ENCODE measurements at places on chromosomes 12 and 14.

DNA sequence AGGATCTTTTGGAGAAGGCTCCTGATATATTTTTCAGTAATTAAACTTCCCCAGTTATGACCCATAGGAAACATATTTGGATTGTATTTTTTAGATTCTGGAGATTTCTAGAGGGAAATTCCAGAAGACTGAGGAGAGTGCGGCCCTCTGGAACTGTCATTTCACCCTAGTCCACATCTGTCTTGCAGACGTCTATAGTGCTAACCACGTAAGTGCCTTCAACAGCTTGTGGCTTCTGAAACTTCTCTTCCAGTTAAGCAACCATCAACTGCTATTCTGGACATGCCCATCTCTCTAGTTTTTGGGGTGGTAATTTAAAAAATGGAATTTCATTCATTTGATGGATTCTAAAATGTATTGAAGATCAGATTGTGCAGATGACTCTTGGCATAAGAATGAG, 1098.8 kb downstream of the TMEM121 start:
- no peak for DNase-seq

GRCh38 chr12:6426882-6427671, 17.7 kb upstream of the CD27 start:
- no peak for DNase-seq

DNA sequence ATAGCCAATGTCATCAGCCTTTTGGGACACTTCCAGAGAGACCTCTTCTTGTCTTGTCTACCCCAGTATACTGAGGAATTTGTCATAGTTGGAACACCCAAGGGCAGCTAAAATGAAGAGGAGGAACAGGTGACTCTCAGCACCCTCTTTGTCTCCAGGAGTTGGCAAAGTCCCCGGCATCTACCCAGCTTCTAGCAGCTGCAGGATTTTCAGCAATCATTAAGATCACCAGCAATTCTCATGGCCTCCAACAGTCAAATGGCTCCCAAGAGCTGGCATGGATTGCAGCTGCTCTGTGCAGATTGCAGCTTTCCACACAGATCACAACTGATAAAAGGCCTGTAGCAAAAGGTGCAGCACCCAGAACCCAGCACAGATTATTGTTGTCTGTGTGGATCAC, 32.9 kb downstream of the RERGL start:
- DNase-seq: no peak

GRCh38 chr14:65414961-65415589, 2.5 kb downstream of the FUT8 start:
- DNase-seq: no peak

DNA sequence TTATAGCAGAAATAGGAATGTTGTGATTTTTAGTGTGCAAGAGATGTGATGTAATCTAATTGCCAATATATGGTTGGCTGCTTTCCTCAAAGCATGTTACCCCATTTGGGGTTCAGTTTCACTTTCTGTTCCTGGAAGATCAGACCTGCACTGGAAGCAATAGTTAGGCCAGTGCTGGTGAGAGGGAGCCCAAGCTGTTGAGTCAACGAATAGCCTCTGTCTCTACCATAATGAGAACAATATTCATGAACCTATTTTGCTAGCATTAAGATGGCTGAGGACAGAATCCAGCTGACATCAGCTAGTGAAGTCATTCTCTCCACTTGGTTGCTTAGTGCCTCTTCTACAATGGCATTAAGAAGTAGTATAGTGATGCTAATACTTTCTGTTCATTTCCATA, 379.9 kb upstream of the DCN start:
- DNase-seq: no peak

GRCh38 chr12:124153392-124153791, 141.5 kb upstream of the RFLNA start:
- no peak for DNase-seq

GRCh38 chr12:54439521-54440255, 20.6 kb upstream of the ITGA5 start:
- DNase-seq: no peak

DNA sequence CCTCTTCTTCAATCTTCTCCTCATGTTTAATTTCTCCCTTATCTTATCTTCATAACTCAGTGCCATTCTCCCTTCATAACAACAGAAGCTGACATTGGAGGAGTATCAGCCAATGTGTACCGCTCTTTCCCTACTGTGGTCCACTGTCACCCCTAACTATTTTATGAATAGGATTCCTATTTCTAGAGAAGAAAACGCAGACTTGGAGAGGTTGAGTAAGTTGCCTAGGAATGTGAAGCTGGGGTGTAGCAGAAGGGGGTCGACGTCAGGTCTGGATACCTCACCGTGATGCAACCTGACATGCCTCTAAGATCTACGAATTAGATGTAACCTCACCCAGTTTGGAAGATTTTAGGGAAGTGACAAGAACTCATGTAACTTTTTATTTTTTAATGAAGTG, 17.1 kb downstream of the LMO3 start:
- DNase-seq: no peak

- DNase-seq: no peak
Observed at GRCh38 chr14:105313381-105314286, 914 bp upstream of the PACS2 start.

GRCh38 chr12:96236221-96236822, 42.1 kb downstream of the ELK3 start:
- no peak for DNase-seq

DNA sequence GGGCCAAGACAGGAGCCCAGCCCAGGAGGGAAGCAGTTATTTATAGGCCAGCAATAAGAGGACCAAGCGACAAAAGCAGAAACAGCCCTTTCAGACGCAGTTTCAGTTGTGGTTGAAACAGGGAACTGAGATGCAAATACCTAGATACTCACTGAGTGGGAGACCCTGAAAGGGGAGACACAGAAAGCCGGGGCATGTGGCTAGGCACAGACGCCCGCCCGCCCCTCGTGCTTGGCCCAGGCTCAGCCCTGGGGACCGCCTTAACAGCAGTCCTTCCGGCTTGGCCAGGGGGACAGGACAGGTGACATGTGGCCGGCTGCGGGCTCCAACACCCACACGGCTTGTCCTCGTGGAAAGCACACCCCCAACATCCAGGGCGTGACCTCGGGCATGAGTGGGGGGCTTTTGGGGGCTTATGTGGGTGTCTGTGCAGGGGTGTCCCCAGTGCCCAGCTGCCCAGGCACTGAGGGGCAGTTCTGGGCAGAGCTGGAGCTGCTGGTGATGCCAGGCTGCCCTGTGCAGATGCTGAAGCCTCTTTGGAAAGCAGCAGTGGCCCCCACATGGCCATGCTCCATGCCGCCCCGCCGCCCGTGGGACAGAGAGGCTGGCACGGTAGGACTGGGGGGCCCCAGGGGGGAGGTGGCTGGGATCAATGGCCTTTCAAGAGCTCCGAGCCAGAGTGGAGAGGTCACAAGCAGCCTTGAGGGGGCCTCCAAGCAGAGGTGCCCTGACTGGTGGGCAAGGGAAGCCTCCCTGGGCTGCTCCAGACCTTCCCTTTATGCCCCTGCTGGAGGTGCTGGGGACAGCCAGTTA, 2.1 kb downstream of the PLD4 start:
- DNase-seq: no peak

DNA sequence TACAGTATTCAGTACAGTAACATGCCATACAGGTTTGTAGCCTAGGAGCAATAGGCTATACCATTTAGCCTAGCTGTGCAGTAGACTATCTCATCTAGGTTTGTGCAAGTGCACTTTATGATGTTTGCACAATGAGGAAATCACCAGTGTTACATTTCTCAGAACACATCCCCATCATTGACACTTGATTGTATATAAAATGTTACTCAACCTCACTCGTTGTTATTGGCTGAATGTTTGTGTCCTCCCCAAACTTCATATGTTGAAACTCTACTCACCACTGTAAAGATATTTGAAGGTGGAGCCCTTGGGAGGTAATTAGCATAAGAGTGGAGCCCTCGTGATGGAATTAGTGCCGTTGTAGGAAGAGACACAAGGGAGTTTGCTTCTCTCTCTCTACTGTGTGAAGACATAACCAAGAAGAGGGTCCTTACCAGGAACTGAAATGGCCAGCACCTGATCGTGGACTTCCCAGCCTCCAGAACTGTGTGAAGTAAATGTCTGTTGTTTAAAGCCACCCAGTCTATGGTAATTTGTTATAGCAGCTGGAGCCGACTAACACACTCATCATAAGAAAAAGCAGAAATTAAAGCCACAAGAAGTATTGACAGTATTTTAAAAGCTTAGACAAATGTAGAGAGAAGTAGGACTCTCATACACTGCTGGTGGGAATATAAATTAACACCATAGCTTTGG, 3.2 kb upstream of the MED13L start:
- no peak for DNase-seq
